Smooth muscle cell of the brain vasculature (primary cell): ENCODE measurements at places on chromosomes 2 and 18.

DNA sequence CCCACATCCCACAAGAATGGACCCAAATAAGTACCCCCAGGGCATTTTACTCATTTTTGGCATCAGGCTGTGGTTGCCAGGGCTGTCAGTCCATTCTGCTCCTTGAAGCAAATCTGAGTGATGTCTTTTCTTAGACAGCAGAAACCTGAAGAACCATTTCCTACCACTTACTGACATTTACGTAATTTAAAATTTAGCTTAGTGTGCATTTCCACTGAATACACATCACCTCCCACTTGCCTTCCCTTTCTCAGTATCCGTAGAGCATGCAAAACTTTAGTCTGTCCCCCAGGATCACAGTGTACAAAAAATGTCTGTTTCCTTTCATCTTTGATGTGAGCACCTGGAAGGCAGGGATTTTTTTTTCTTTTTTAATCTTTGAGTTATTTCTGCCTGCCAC is 130.3 kb downstream of the XIRP2 start:
- no peak for DNase-seq

- DNase-seq: no peak
Measured at GRCh38 chr18:39843546-39843945, 2111.5 kb upstream of the PIK3C3 start.

DNA sequence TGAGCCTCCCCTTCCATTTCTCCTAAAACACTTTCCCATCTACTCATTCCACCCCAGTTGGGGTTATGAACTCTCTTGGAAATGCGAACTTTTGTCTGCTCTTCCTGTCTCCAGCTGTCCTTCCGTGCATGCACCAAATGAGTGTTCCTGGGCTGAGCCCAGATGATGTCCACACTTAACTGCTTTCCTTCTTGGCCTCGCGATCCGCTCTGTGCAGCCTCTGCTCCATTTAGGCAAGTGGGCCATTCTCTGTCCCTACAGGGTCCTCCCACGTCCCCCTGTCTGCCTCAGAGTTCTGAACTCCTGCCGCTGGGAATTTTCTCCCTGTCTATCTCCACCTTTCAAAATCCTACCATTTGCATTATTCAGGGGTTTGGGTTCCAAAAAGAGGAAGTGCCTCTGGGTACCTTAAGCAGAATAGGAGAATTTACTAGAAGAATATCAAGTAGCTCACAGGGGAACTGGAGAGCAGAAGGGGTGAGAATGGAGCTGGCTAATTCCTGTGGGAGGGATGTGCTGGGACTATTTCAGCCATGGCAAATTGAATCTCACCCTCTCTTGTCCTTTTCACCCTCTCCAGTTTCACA is 4.7 kb upstream of the NCK2 start:
- DNase-seq: no peak

DNA sequence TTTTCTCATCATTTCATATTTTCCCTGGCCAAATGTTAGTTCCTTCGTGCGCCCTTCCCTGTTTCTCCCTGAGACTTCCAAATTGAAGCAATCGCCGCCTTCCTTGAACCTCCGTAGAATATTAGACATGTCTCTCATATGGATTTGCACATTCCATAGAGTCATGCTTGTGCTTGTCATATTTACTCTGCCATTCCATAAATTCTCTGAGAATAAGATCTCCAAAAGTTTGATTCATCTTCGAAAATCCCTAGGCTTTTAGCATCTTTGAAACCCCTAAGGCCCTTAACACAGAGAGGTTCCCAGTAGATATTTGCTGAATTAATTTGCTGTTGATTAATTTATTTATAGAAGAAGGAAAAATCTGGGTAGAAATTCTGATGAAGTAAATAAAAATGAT is 202.2 kb upstream of the PIK3C3 start:
- no peak for DNase-seq

- DNase-seq: no peak
Measured at GRCh38 chr18:39620551-39621168, 2055.1 kb upstream of the CELF4 start.

DNA sequence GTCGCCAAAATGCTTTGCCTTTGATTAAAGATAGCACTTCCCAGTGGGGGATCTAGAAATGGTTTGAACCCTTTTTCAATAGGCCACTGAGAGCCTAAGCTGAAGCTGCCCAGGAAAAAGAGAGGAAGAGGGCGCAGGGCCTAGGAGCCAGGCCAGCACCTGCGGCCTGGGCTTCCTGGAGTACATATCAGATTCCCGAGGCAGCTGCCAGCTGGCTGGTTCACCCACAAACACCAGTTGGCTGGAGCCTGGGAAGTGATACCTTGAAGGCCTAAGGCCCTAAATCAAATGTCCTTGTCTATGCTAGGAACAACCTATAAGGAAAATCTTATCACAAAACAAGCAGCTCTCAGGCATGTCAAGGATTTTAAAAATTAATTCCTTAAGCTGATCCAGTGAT is 37.1 kb downstream of the ANKRD44 start:
- no peak for DNase-seq
